Left lobe of liver (tissue), 2 donors: ENCODE measurements at places on chromosomes 1 and 21. TPM values are rescaled to one million over a fixed set of nuclear protein-coding genes. Genes with fewer than 3 reads are reported as not detected.

GRCh38 chr1:156657741-156658319 lies 15.9 kb downstream of the BCAN start:
- DNase-seq = no peak

- no peak for DNase-seq
Observed at GRCh38 chr1:159826441-159827101, at the start of gene SLAMF8. Gene SLAMF8 (plus strand): TSS chr1:159826873. CDS start chr1:159826899, 26 bp downstream.

GRCh38 chr1:153346077-153346723 lies 2.4 kb downstream of the PGLYRP4 start:
- DNase-seq = no peak

DNA sequence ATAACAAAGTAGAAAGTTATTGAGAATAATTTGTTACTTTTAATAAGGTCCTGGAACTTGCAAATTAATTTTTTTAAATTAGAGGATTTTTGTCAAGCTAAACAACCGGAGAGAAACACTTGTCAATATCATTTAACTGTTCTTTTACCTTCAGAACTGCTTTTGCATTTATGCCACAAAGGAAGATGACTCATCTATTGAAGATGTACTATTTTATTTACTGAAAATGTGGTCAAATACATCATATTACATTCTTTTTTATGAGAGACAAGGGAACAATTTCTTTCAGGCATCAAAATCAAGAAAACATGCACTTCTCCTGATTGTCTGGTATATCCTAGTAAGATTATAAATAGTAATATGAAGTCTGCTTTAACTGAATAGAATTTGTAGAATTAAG lies 558.2 kb upstream of the PRMT6 start:
- no peak for DNase-seq

- DNase-seq = no peak
Observed at GRCh38 chr1:48898894-48899293, 122.2 kb upstream of the BEND5 start.

DNA sequence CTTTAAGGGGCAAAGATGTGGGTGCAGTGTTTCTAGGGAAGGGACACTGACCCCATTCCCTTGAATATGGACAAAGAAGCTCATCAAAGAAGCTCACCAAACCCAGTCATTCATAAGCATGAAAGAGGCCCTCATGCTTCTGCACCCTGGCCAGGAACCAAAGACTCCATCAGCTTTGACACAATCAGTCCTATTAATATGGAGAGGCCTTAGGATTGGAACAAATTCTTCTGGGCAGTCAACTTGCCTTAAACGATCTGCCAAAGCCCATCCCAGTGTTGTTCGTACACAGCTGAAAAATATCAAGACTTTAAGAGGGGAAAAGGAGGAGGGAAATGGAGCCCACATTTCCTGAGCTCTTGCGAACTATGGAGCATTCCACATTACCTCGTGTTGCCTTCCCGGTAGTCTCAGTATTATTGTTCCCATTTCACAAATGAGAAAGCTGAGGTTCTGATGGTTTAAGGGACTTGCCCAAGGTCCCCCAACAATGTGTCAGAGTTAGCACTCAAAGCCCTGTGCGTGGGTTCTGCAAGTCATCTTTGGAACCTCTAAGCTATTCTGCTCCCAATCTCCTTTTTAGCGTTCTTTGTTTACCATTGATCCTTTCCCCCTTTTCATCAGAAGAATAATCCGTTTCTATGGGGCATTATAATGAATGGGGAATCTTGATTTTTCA lies 161.9 kb downstream of the ZBTB18 start:
- DNase-seq = no peak

DNA sequence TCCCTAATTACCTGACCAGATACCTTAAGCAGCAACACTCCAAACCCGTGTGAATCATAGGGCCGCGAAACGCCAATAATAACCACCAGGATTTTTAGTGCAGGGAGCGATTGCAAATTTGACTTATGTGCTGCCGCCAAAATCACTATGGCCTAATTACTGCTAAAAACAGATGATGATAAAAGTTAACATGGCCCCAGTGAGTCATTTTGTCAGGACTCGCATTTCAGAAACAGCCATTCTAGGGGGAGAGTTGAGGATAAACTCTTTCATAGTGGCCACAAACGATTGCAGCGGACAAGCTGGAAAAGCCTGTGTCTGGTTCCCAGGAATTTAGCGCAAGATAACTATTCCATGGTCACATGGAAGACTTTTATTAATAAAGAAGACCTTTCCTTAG lies 103.4 kb downstream of the HLX start:
- no peak for DNase-seq

DNA sequence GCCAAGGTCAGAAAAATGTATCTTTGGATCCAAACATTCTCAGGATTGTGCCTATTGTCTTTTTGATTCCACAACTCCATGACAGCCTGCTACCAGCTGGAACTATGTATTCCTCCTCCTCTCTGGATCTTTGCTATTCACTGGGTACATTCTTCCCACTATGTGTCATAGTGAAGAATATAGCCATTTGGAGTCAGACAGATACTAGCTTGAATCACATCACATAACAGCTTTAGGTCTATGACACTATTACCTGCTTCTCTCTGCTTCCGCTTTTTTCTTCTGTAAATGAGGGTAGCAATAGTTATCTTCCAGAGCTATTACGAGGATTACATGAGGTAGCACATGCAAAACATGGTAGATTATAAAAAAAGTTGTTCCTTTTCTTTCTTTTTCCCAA lies 5.4 kb upstream of the EXO1 start:
- no peak for DNase-seq

- no peak for DNase-seq
Observed at GRCh38 chr1:58539553-58539952, 7.0 kb downstream of the OMA1 start.

- no peak for DNase-seq
Observed at GRCh38 chr1:68969441-68969840, 472.6 kb upstream of the DEPDC1 start.

GRCh38 chr1:20212685-20213331 lies 26.5 kb upstream of the PLA2G2C start:
- DNase-seq = peak; percentile 64

DNA sequence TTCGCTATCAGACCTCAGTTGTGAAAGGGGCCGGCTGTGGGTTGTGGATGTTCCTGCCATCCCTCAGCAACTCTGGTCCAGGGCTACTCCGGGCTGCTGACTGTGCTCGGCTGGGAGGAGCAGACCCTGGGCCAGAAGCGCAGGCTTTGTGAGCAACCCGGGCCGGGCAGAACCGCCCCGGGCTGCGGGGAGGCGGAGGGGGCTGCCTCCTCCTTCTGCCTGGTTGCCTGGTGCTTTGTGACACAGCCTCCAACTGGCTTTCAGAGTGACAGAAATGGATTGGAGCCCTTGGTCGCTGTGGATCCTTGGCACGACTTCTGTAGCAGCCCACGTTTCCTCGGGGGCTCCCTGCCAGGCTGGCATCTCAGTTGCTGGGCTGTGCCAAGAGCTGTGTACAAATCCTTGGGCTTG lies 10.0 kb downstream of the DRAXIN start:
- DNase-seq = no peak

GRCh38 chr1:212367474-212368072 lies 47.1 kb downstream of the PACC1 start:
- no peak for DNase-seq

GRCh38 chr1:2414297-2414958 lies 2.1 kb upstream of the PEX10 start:
- peak; percentile 77 for DNase-seq

DNA sequence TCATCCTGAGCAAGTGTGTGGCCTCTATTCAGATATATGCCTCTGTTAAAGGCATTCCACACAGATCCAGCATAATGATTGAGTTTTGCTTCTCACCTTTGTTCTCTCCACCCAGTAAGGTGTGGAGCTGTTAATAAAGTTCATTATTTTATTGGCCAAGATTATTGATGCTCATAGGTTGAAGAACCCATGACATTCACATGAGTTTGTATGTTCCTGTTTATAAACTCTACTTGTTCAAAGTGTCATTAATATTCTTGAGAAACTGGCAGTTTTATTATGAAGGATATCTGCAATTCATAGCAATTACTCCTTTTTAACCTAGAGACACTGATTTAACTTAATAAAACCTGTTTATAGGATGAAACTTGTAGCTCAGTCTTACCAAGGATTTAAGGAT lies 22.0 kb downstream of the IVNS1ABP start:
- DNase-seq = no peak

DNA sequence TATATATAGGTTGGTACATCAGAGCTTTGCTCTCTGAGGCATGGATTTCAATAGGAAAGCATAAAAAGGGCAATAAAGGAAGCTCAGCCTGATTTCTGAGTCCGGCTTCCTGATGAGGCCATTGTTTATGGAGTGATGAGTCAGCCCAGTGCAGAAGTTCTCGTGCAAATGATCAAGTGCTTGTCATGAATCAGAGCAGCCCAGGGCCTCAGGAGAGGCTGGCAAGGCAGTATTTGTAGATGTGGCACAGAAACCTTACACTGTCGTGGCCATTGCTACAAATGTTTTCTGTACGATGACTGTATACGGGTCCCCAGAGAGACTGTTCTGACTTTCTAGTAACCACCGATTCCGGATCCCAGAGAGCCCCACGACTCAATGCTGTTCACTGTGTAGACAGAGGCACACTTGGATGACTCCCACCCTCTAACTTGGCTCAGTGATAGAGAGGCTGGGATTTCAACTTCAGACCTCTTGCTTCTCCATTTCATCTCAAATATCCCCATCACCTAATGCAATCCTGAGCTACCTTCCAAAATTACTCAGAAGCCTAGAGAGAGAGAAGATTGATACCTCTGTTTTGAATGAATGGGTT lies 26.8 kb downstream of the UMODL1 start:
- no peak for DNase-seq

- DNase-seq = peak; percentile 51
Observed at GRCh38 chr1:154998201-154998780, 4.3 kb upstream of the ZBTB7B start.

DNA sequence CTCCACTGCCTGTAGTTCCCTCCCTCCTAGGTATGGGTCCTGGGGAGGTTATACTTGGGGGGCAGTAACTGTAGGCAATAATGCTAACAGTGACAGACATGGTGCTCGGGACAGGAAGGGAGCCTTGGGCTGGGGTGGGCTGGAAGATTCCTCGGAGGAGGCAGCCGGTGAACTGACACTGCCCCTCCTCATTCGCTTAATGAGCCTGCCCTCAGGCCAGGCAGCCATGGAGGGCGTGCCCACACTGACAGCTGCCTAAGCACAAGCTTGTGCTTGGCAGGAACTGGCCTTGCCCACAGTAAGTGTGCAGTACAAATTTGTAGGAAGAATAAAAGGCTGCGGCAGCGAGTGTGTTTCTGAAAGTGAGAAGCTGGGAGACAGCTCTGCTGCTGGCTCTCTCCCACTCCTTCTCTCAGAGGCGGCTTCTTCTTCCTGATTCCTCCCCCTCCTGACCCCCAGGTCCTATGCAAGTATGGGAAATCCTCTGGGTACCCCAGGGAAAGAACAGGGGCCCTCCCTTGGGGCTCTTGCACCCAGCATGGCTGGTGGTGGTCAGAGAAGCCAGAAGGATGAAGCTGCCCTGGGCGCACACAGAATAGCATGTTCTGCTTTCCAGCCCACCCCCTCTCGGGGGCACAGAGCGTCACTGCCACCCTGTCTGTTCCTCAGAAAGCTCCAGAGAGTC lies 23.6 kb downstream of the OPTC start:
- no peak for DNase-seq

DNA sequence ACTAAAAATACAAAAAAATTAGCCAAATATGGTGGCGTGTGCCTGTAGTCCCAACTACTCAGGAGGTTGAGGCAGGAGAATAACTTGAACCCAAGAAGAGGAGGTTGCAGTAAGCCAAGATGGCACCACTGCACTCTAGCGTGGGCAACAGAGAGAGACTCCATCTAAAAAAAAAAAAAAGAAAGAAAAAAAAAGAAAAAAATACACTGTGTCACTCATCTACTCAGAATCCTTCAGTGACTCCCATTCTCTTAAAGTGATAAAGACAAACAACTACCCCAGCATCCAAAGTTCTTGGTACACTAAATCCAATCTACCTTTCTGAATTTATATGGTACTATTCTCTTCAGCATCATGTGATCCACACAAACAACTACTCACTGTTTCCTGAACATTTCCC lies 40.2 kb upstream of the S1PR1 start:
- DNase-seq = no peak

GRCh38 chr1:24236789-24237371 lies 49.8 kb upstream of the IFNLR1 start:
- DNase-seq = peak; percentile 57

DNA sequence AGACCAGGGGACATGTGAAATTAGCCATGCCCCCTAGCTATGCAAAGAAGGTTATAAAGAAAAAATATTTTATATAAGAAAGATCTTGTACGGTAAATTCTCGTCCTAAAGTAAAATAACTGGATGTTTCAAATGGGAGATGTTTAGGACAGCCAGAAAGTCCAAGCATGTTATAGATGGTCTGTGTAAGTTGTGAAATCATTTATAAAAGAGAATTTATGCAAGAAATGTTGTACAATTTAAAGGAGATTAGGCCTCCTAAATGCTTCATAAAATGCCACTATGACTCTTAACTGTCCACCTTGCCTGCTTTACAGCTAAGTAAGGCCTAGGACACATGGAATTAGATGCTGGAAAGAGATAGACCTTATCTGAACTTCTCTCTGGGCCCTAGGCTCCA lies 118.1 kb upstream of the POGK start:
- no peak for DNase-seq

GRCh38 chr1:14740016-14740415 lies 141.5 kb downstream of the KAZN start:
- DNase-seq = no peak

Gene S100A9
- 36.3 TPM for total RNA-seq

Gene OPTC
- total RNA-seq = not detected

Gene BACE2
- 4.1 TPM for total RNA-seq

Gene CATSPERE
- 1.2 TPM for total RNA-seq

Gene HMGCS2
- 867 TPM for total RNA-seq

Gene C1orf87
- not detected for total RNA-seq

Gene NR1I3
- total RNA-seq = 158 TPM

Gene LCE2B
- total RNA-seq = not detected

Gene CD5L
- 11.9 TPM for total RNA-seq

Gene PRKACB
- 16.6 TPM for total RNA-seq

Gene GJA5
- total RNA-seq = 1.1 TPM

Gene KRTAP11-1
- total RNA-seq = not detected

Gene AHCTF1
- total RNA-seq = 10.5 TPM

Gene RSPH1
- 0.33 TPM for total RNA-seq

Gene ASCL5
- total RNA-seq = not detected

Gene NSUN4
- 9.3 TPM for total RNA-seq
